Substantia nigra (tissue), 51 donors: ENCODE measurements at places on chromosomes 16 and 17.

DNA sequence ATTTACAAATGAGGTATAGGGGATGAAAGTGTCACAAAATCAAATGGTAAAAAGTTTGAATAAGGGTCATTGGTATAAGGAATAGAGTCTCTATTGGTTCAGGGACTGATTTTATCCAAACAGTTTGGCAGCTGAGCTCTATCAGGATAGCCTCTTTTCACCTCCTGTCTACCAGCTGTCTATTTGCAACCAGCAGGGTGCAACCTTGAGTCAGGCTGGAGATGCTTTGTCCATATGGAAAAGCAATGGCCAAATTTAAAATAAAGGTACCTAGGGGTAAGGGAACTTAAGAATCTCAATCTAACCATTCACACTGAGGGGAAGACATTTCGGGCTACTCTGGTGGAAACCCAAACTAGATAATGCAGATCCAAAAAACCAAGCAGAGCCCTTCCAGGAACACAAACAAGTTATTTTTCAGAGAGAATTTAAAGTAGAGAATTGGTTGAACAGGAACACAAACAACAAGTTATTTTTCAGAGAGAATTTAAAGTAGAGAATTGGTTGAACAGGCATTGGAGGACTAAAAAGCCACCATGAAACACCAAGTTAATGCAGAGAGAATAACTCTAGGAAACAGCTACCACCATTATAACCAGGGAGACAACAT is 12.6 kb upstream of the CA10 start:
- DNase-seq: no peak

DNA sequence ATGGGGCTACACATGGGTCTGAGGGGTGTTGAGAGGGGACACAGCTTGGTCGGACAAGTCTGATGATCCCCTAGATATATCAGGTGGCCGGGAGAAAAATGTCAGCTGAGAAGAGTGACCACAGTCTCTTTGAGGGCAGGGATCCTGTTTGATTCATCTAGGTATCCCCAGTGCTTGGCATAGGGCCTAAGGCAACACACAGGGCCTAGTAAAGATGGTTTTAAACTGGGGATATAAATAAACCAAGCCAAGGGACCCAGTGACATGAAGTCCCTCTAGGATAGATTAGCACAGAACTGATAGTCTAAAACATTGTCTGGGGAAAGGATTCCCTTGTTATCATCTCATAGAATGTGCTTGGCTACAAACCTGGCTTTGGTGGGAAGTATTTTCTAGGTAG is 1.4 kb downstream of the ERCC4 start:
- no peak for DNase-seq

GRCh38 chr17:81524039-81524864 is 3.9 kb upstream of the FSCN2 start:
- no peak for DNase-seq

DNA sequence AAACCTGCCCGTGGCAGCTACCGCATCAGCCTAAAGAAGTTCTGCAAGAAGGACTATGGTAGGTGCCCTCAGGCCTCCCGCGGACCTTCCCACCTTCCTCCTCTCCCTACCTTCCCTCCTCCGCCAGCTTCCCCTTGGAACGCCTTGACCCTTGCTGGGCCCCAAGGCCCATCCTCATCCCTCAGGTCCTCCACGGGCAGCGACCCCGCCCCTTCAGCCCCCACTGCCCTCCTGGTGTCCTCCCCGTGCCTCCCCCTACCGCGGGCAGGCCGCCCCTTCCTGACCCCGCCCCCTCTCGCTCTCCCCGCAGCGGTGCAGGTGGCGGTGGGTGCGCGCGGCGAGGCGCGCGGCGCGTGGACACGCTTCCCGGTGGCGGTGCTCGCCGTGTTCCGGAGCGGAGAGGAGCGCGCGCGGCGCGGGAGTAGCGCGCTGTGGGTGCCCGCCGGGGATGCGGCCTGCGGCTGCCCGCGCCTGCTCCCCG is 1.4 kb upstream of the TBC1D24 start:
- DNase-seq: no peak

- DNase-seq: no peak
Measured at GRCh38 chr16:85157813-85158742, 45.8 kb upstream of the CIBAR2 start.

GRCh38 chr16:88354229-88355092 is 28.3 kb upstream of the ZNF469 start:
- DNase-seq: no peak

GRCh38 chr17:50330151-50330775 is 15.7 kb upstream of the XYLT2 start:
- DNase-seq: no peak

DNA sequence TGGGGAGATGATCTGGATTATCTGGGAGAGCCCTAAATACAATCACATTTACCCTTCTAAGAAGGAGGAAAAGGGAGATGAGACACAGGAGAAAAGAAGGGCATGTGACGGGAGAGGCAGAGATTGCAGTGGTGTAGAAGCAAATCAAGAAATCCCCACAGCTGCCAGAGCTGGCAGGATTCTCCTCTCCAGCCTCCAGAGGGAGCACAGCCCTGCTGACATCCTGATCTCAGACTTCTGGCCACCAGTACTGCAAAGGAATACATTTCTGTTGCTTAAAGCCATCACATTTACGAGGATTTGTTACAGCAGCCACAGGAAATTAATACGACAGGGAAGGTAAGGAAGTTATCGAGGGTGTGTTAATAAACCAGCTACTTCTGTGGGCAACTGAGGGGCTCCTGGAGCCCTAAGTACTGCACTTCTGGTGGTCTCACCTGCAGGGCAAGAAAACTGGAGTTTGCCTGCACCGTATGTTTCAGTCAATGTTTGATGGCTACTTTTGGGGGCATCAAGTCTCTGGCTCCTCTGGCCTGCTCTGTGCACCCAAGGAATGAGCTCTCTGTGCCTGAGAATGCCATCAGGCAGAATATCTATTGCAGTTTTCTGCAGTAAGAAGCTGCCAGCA is 22.9 kb upstream of the CDH13 start:
- peak; percentile 35 for DNase-seq

- no peak for DNase-seq
Measured at GRCh38 chr17:48871551-48872351, 20.8 kb upstream of the ATP5MC1 start.

GRCh38 chr17:78996781-78997201 is 12.8 kb downstream of the CANT1 start:
- no peak for DNase-seq

DNA sequence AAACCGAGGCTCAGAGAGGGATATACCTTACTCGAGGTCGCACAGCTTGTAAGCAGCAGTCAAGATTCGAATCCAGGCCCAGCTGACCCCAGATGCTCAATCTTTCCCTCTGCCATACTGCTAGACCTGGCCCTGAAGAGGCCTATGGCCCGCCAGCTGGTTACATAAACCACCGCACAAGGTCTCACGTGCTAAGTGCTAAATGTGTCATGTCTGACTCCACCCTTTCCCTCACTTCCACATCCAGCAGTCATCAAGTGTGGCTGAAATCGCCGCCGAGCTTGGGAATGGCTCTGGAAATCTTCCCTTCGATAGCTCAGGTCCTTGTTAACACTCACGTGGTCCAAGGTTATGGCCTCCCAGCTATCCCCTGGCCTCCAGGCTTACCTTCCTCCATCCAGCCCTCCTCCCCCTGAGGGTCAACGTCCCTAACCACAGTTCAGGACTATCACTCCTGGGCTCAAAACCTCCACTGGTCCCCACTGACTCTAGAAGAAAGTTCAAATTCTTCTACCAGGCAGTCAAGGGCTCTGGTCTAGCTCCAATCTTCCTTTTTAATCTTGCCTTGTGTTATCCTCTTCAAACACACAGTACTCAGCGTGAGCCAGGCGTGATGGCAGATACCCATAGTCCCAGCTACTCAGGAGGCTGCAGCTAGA is 3.5 kb downstream of the ZBTB4 start:
- DNase-seq: no peak

- no peak for DNase-seq
Measured at GRCh38 chr16:61831351-61831917, 204.8 kb downstream of the CDH8 start.

- DNase-seq: no peak
Measured at GRCh38 chr17:64133546-64134215, 3.7 kb upstream of the ERN1 start.

DNA sequence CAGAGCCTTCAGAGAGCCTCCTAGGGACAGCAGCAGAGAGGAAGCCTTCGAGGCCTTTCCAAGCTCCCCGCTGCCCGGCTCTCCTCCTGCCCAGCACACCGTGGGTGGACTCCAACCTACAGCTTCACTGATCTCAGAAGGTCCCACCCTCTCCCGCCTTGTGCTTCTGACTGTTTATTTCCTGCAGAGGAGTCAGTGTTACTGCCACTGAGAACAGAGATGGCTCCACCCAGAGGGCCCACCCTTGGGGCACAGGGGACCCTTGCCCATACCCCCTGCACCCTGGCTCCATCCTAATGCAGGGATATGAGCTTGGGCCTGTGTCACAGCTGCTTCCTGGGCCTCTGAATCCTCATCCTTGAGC is 52.8 kb upstream of the TOB1 start:
- DNase-seq: no peak
